ENCODE measurements at places on chromosomes 11 and 22.

DNA sequence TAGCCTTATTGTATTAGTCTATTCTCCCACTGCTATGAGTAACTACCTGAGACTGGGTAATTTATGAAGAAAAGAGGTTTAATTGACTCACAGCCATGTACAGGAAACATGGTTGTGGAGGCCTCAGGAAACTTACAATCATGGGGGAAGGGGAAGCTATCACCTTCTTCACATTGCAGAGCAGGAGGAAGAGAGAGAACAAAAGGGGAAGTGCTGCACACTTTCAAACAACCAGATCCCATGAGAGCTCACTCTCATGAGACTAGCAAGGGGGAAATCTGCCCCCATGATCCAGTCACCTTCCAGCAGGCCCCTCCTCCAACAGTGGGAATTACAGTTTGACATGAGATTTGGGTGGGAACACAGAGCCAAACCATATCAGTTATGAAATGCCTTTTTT lies 179.4 kb downstream of the ARHGAP42 start:
- H3K4me3 ChIP-seq, result no peak overlapping the region
- H3K27me3 ChIP-seq, result no peaks in the 10 kb centered on the region
- no peaks in the 10 kb centered on the region for H3K36me3 ChIP-seq
- no peak overlapping the region for H3K27ac ChIP-seq
- no peak for DNase-seq

DNA sequence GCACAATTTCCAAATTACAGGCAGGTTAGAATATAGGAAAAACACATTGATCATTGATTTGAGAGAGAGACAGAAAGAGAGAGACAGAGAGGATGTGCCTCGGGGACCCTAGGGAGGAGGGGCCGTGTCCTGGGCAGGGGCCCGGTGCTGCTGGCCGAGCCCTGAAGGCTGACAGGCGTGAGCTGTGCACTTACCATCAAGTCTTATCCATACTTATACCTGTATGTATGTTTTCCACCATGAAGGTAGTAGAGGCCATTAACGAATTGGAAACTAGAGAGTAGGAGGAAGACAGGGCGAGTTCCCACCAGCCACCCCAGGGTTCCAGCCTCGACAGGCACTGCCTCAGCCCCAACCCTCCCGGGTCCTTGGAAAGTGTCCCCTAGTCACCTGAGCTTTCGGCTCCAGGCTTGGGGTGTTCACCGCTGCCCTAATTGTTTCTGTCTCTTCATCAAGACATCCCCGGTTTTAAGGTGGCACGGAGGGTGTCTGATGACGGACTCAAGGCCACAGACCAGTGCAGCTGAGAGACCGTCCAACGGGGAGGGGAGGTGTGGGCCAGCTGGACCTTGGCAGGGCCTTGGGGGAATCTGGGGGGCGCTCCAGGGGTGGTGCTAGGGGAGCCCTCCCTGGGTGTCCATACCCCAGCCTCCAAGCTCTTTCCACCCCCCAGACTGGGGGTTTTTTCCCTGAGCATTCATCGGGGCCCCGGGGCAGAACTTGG lies 431.3 kb downstream of the TBC1D22A start:
- H3K27me3 ChIP-seq, result no peaks in the 10 kb centered on the region
- H3K4me1 ChIP-seq, result no peaks in the 10 kb centered on the region
- no peak overlapping the region for H3K27ac ChIP-seq
- no peak for DNase-seq
- no peaks in the 10 kb centered on the region for H3K36me3 ChIP-seq

DNA sequence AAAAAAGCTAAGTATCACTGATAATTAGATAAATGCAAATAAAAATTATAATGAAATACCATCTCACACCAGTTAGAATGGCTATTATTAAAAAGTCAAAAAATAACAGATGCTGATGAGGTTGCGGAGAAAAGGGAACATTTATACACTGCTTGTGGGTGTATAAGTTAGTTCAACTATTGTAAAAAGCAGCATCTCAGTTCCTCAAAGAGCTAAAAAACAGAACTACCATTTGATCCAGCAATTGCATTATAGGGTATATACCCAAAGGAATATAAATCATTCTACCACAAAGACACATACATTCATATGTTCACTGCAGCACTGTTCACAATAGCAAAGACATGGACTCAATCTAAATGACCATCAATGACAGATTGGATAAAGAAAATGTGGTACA lies 120.3 kb upstream of the ZBED5 start:
- H3K27me3 ChIP-seq, result no peaks in the 10 kb centered on the region
- H3K27ac ChIP-seq, result no peak overlapping the region
- H3K4me1 ChIP-seq, result no peaks in the 10 kb centered on the region
- no peaks in the 10 kb centered on the region for H3K36me3 ChIP-seq
- no peak overlapping the region for H3K4me3 ChIP-seq

DNA sequence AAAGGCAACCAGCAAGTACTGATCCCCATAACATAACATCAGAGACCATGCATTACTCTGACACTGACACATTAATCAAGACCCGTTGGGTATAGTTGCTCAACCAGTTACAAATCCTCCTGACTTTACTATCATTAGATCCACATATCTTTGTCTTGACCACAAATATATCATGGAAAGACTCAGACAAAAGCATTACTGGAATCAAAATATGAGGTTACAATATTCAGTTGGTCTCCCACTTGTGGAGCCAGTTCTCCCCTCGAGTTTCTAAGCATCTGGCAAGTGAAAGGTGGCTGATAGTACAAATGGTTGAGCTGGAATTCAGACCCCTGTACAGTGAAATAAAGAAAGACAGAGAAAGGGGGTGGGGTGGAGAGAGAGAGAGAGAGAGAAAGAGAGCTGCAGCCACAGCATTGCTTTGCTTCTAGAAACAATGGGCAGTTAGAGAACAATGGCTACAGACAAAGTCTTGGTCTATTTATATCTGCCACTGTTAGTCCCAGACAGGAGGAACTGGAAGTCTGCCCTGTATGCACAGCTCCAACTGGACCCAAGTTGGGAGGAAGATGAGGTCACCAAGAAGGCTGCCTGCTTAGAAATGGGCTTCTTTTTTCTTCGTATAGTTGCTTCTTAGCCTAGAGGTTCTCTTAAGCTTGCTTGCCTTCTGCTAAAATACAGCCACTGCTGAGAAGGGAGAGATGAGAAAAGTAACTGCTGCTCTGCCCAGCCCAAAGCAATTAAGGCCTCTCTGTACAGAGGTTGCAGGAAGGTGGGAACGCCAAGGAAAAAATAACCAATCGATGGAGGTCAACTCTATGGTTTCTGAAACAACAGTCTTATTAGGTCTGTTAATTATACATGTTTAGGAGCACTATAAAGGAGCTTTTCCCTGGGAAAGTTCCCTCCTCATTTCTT lies 85.5 kb downstream of the ETS1 start:
- peak overlapping the region; percentile 20 for H3K4me3 ChIP-seq
- H3K36me3 ChIP-seq, result no peaks in the 10 kb centered on the region
- H3K4me1 ChIP-seq, result peaks cover 89% of the 10 kb centered on the region
- H3K27me3 ChIP-seq, result no peaks in the 10 kb centered on the region

DNA sequence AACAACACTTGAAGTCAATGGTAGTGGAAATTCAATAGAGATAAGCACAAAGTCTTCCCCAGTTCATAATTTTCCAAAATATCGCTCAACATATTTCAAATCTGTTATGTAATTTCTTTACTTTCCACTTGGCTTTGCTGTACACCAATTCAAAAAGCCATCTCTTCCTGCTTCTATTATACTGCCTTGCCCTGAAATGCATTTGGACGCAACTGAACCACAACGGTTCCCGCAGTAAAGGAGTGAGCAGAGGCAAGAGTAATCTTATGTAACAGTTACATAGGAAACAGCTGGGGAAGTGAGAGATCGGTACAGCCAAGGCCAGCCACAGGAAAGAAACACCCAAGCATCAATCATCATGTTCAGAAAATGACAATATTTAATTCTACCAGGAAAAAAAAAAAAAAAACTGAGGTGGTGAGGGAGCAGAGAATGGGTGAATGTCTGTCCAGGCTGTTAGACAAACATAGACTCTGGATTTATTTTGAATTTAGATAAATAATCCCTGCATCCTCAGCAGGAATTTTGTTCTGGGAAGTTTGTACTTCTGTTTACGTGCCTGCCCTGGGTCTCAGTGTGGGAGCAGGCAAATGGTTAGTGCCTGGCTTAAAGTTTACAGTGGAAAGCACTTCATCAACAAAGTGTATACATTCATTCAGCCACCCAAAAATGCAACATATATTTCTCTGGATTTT lies 392.2 kb downstream of the ETS1 start:
- H3K36me3 ChIP-seq, result no peaks in the 10 kb centered on the region
- H3K4me1 ChIP-seq, result no peaks in the 10 kb centered on the region
- no peak overlapping the region for H3K4me3 ChIP-seq
- H3K27me3 ChIP-seq, result no peaks in the 10 kb centered on the region
- H3K27ac ChIP-seq, result no peak overlapping the region

- no peak overlapping the region for H3K4me3 ChIP-seq
- no peak overlapping the region for H3K27ac ChIP-seq
- H3K4me1 ChIP-seq, result no peaks in the 10 kb centered on the region
These were observed 1073.7 kb downstream of the BRD1 start for GRCh38 chr22:48753752-48754517.

DNA sequence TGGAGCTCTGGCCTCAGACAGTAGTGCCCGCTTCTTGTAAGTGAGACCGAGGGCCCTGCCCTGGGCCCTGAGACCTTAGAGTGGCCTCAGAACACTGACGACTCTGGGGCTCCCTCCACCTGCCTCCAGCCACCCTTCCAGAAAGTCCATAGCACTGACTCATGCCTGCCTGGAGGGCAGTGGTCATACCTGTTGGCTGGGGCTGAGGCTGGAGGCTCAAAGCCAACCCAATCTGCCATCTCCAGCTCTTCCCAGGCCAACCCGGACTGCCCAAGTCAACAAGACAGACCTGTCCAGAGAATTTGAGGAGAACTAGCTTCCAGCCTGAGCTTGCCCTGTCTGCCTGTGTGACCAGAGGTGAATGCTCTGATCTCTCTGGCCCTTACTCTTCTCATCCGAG lies 66.9 kb upstream of the TTLL12 start:
- peaks cover 3% of the 10 kb centered on the region for H3K4me1 ChIP-seq
- H3K27ac ChIP-seq, result no peak overlapping the region
- no peak for DNase-seq
- H3K4me3 ChIP-seq, result no peak overlapping the region
- H3K36me3 ChIP-seq, result no peaks in the 10 kb centered on the region

DNA sequence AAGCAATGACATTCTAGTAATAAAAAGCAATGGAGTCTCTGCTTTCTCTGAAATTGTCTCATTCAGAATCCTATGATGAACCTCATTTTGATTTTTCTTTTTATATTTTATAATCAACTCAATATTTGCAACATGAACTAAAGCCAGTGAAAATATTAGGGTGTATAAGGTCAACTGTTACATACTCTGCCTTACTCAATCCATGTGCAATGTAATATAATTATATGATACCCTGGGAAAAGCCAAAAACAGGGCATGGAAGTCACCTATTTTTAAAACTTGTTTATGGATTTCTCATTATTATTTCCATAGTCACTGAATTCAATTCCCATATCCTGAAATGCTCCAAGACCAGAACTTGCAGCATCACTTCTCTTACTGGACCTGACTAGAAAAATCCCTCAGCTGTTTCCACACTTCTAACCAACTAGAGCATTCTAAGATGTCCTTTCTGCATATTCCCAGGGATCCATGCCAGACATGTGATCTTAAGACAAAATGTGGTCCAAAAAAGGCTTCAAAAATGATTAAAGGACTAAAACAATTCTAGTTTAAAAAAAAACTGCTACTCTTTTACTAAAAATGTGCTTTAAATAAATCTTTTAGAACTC lies 97.3 kb downstream of the GUCY1A2 start:
- no peaks in the 10 kb centered on the region for H3K4me1 ChIP-seq
- no peak for DNase-seq
- H3K4me3 ChIP-seq, result no peak overlapping the region
- no peaks in the 10 kb centered on the region for H3K36me3 ChIP-seq
- H3K27me3 ChIP-seq, result no peaks in the 10 kb centered on the region

DNA sequence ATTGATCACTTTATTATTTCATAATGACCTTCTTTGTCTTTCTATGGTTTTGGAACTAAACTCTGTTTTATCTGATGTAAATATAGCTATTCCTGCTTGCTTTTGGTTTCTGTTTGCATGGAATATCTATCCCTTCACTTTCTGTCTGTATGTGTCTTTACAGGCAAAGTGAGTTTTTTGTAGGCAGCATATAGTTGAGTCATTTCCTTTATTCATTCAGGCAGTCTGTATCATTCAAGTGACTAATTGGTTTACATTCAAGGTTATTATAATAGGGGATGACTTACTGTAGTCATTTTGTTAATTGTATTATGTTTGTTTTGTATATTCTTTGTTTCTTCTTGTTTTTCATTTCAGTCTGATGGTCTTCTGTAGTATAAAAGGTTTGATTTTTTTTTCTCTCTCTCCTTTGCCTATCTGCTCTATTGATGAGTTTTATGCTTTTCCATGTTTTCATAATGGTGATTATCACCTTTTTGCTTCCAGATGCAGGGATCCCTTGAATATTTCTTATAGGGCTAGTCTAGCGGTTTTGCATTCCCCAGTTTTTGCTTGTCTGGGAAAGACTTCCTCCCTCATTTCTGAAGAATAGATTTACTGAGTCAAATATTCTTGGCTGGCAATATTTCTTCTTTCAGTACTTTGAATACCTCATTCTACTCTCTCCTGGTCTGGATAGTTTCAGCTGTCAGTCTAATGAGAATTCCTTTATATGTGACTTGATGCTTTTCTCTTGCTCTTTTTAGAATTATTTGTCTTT lies 50.4 kb downstream of the GDPD4 start:
- H3K36me3 ChIP-seq, result no peaks in the 10 kb centered on the region
- no peaks in the 10 kb centered on the region for H3K27me3 ChIP-seq
- H3K27ac ChIP-seq, result no peak overlapping the region
- no peak overlapping the region for H3K4me3 ChIP-seq
- H3K4me1 ChIP-seq, result no peaks in the 10 kb centered on the region

GRCh38 chr22:45499746-45500145 lies 2.9 kb upstream of the FBLN1 start:
- no peaks in the 10 kb centered on the region for H3K27me3 ChIP-seq
- H3K36me3 ChIP-seq, result no peaks in the 10 kb centered on the region
- no peak overlapping the region for H3K27ac ChIP-seq
- H3K4me1 ChIP-seq, result peaks cover 48% of the 10 kb centered on the region

GRCh38 chr22:29030016-29030617 lies 31.5 kb downstream of the C22orf31 start:
- no peak for DNase-seq
- peak overlapping the region; percentile 70 for H3K4me3 ChIP-seq
- peaks cover 37% of the 10 kb centered on the region for H3K4me1 ChIP-seq
- no peaks in the 10 kb centered on the region for H3K27me3 ChIP-seq
- peak overlapping the region; percentile 93 for H3K27ac ChIP-seq

GRCh38 chr11:45717526-45717925 lies 52.1 kb upstream of the CHST1 start:
- H3K4me1 ChIP-seq, result no peaks in the 10 kb centered on the region
- no peaks in the 10 kb centered on the region for H3K27me3 ChIP-seq

- no peak for DNase-seq
- no peaks in the 10 kb centered on the region for H3K36me3 ChIP-seq
- H3K4me1 ChIP-seq, result peaks cover 37% of the 10 kb centered on the region
- no peak overlapping the region for H3K27ac ChIP-seq
- no peaks in the 10 kb centered on the region for H3K27me3 ChIP-seq
These were observed 1.2 kb upstream of the DERL3 start for GRCh38 chr22:23840026-23840425.
